ENCODE measurements at places on chromosomes 7 and 10.

DNA sequence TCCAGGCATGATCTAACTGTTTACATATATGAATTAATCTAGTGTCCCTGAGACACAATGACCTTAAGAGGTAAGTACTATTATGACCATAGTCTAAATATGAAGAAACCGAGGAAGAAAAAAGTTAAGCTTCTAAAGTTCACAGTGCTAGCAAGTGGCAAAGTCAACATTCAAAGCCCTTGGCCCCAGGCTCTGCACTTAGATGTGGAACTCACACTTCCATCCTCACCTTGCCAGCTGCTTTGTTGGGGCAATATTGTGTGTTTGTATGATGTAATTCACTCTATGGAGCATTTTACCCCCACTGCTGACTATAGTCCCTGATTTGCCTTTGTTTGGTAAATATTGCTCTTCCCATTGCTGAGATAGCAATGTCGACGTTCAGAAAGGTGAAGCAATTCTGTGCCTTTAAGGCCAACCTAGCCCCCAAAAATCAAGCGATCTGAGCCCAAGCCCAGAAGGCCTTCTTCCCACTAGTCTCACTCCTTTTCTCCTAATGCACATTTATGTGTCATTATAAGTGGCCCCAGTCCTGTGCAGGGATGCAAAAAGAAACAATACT is 487.6 kb upstream of the ZMIZ1 start:
- DNase-seq, result no peak

- DNase-seq, result peak; percentile 11
These were observed 25.8 kb upstream of the PIP4K2A start for GRCh38 chr10:22740180-22740579.

- no peak for DNase-seq
These were observed 500.1 kb downstream of the RPS24 start for GRCh38 chr10:78533776-78534175.

DNA sequence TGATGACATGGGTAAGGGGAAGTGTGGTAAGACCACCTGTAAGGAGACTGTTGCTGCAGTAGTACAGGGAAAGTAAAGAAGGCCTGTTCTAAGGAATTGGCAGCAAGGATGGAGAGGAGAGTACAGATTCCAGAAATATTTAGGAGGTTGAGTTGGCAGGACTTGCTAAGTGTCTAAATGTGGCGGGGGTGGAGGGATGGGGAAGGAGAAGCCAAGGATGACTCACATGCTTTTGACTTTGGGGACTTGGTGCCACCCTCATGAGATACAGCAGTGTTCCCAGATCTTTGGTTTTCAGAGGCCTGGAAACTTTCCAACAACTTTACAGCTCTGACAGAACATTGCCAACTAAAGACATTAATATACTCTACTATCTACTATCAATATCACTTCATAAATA is 45.4 kb downstream of the CDK6 start:
- peak; percentile 65 for DNase-seq

DNA sequence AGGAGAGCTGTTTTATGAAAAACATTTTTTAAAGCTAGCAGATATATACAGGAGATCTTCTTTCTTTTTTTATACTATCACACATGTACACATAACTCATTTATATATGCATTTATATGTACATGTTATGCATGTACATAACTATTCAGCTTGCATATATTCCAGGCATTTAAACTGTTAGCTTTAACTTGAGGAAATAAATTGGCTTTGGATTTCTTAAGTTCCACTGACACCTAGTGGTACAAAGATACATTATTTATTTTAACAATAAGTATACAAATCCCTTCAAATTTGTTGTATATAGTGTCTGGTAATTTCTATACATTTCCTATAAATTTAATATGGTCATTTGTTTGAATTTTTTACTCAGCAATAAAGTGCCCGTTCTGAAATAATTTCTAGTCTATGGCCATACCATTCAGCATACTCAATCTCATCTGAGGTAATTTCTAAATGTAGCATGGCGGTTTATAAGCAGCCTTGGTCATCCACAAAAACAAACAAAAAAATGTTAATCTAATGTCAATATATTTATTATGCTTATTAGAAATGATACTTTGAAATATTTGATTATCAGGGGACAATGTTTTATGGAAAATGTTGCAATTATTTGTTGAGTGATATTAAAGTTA is 11.6 kb downstream of the ZDHHC6 start:
- peak; percentile 41 for DNase-seq

DNA sequence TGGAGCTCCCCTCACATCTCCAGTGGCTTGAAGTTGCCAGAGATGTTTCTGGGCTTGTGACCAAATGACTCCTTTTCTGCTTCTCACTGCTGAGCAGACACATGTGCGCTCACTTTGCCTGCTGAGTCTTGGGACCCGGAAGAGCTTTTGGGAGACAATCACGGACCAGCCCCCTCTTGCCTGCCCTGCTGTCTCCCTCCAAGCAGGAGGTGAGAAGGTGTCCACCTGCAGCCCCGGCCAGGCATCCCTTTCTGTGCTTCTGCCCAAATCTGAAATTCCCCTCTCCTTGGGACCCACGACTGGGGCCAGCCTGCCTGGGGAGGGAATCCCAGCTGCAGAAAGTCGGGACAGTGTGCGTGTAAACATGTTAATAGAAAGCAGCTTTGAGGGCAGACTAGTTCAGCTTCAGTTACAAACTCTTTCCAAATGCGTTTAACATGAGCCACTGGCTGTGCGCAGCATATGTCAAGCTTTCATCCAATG is 31.7 kb downstream of the HTRA1 start:
- no peak for DNase-seq

- DNase-seq, result no peak
These were observed 249.6 kb upstream of the VWC2 start for GRCh38 chr7:49523870-49524269.

DNA sequence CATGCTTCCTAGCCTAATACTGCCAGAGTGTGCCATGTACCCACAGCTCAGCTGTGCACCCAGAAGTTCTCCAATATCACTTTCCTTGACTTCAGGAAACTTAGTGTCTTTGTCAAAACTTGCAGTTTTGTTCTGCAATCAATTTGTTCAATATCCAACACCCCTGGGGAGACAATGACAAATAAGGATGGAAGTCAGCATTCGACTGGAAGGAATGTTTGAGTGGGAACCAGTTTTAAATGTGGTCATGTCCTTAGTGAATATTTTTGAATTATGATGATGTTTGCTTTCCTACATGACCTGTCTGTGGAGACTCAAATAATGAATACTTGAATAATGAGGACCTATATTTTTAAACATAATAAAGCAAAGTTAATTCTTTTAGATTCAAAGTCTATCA is 112.0 kb downstream of the ANK3 start:
- DNase-seq, result no peak

DNA sequence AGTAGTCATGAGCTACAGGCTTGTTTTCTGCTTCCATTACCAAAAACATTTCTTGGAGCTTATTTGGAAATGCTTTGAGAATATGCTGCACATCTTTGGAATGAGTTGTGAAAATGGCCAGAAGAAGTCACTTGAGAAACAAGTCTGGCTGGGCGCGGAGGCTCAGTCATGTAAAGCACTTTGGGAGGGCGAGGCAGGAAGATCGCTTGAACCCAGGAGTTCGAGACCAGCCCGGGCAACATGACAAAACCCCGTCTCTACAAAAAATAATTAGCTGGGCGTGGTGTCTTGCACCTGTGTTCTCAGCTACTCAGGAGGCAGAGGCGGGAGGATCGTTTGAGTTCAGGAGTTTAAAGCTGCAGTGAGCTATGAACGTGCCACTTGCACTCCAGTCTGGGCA is 882 bp upstream of the CHCHD1 start:
- no peak for DNase-seq

DNA sequence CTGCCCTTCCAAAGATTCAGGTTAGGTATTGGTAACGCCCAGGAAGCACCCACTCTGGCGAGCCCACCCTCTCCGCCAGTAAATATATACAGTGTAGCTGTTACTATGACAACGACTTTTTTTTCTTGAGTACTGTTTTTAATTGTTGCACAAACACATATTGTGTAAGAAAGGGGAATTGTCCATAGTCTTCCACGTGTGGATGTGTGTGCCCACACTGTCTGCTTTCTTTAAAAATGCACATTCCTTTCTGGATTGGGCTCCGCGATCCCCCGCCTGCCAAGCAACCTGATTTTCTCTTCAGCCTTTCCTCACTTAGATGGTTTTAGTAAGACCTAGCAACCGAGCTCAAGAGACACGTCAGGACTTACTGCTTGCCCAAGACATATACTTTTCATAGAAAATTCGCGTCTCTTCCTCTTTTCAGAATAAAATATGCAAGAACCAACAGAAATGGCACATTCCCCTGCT is 247.8 kb downstream of the EBF3 start:
- DNase-seq, result no peak

- DNase-seq, result no peak
These were observed 1.6 kb upstream of the CDK13 start for GRCh38 chr7:39948375-39948955.

- DNase-seq, result no peak
These were observed 97.8 kb downstream of the CDH23 start for GRCh38 chr10:71494476-71494875.

- DNase-seq, result no peak
These were observed 46.0 kb upstream of the OPTN start for GRCh38 chr10:13053794-13054462.

DNA sequence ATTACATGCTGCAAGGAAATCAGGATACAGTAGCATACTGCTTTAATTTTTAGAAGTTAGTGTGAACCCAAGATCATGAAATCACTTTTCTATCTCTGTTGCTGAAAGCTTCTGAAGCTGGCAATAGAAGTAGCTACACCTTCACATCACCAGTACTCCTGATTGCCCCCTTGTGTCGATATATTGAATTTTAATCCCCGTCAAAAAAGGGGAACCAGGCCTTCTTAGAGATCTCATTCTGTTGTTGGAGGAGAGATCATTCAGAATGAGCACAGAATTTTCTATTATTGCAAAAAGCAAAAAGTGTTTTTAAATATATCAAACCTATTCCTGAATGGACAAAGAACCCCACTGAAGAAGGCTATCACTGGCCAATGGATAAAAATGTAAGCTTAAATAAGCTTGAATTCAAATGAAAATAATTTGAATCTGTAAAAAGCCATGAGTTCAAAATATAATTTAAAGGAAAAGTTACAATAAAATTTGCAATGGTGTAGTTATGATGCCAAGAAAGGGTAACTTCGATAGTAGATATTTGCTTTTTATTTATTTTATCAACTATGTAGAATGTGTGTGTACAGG is 39.7 kb upstream of the TEX47 start:
- peak; percentile 40 for DNase-seq

- no peak for DNase-seq
These were observed 4.4 kb upstream of the EN2 start for GRCh38 chr7:155453296-155454182.

- DNase-seq, result peak; percentile 16
These were observed 140.1 kb downstream of the PLXNA4 start for GRCh38 chr7:132436121-132436520.

GRCh38 chr7:142338633-142339501 is 81.0 kb upstream of the PRSS58 start:
- DNase-seq, result peak; percentile 52

- peak; percentile 53 for DNase-seq
These were observed 44.7 kb upstream of the PITRM1 start for GRCh38 chr10:3217301-3217700.

DNA sequence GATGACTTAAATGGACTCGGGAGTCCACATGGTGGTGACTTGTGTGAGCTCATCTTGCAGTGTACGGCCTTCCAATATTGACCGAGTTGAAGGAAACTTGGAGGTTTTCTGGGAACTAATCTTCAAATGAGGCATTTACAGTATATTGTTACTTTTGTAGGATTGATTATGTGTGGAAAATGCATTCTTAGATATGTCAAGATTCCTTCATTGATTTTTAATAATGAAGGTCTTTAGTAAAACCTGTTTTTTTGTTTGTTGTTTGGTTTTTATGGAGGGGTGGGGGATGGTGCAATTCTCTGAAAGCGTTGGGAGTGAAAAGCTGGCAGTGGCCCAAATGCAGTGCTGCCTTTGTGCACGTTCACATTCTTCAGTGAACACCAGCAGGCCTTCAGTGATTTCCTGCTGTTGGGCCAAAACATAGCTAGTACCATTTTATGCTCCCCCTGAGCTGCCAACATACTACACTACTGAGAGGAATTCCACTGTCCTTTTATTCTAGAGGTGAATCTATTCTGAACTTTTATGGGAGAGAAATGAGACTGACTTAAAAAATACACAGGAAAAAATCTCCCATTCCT is 50.4 kb downstream of the CCNY start:
- no peak for DNase-seq

DNA sequence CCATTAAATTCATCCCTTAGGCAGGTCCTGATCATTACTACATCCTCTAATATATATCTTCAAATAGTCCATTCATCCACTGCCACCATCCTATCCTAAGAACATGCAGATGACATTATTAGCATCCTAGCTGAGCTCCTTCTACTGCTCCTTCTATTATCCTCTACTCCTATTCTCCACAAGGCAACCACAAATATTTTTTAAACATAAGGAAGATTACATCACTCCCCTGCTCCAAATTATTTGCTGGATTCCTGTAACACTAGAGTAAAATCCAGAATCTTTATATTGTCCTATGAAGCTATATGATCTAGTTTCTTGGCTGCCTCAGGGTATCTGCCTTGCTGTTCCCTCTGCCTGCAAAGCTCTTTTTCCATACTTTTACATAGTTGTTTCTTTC is 176.3 kb upstream of the SLC26A5 start:
- no peak for DNase-seq

DNA sequence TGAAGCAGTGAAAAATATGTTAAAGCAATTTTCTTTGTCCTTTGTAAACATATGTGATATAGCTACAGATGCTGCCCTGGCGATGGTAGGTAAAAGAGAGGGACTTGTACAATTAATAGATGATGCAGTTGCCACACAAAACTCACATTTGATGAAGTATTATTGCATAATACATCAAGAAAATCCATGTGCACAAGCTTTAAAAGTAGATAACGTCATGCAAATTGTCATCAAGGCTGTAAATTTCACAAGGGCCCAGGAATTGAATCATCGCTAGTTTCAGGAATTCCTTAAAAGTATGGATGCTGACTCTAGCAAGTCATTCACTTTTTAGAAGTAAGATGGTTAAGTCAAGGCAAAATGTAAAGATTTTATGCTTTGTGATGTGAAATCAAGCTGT is 10.0 kb downstream of the CYP3A5 start:
- DNase-seq, result no peak

DNA sequence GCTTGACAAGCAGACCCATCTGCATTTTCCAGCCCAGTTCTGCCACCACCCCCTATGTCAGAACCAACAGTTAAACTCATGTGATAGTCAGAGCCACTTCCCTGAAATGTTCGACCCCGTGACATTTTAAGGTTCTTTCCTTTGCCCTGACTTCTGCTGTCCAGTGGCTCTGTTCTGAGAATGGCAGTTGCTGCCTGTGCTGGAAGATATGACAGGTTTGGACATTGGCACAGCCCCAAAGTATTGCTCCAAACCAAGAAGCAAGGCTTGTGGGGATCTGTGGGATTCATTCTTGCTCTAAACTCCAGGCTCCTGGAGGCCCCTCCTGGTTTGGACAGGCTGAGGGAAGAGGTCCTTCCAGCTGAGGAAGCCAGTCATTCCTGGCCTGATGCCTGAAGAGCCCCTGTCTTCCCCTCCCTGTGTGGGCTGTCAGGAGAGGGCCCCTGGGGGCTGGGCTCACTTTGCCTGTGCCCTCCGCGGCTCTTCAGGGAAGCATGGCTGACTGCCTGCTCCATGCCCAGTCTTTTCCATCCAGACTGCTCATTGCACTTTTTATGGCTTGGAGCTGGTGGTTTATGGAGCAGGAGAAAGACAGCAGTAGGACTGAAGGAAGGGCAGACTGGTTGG is 138.0 kb downstream of the CDH23 start:
- no peak for DNase-seq

All from A172 (cell line).